Stimulated activated CD4-positive, alpha-beta T cell treated with anti-CD3 and anti-CD28 coated beads, TNF-alpha, amount 100 ng/mL, for 1 hour (primary cell): ENCODE measurements at places on chromosomes 7 and 10.

GRCh38 chr10:47368431-47369180 is 15.5 kb downstream of the ZNF488 start:
- DNase-seq = no peak

DNA sequence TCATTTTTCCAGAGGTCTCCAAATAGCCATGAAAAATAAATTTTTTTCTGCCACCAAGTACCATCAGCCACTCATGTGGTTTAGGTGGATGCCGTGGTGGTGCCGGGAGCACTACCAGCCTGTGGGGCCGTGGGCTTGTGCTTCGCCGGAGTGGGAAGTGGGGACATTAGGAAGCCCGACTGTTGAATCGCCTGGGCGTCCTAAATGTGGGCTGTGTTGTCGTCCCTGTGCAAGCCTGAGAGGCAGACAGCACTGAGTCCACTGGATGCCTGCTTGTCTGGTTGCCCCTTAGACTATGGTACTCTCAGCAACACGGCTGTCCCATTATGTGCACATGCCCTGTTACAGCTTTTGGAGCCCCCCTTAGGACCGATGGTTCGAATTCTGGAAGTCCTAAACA is 59.9 kb downstream of the MGMT start:
- no peak for DNase-seq

GRCh38 chr7:128114806-128115205 is 83.6 kb upstream of the LRRC4 start:
- DNase-seq = no peak

- DNase-seq = no peak
These were observed 87.4 kb downstream of the ELAPOR2 start for GRCh38 chr7:86972072-86972471.

DNA sequence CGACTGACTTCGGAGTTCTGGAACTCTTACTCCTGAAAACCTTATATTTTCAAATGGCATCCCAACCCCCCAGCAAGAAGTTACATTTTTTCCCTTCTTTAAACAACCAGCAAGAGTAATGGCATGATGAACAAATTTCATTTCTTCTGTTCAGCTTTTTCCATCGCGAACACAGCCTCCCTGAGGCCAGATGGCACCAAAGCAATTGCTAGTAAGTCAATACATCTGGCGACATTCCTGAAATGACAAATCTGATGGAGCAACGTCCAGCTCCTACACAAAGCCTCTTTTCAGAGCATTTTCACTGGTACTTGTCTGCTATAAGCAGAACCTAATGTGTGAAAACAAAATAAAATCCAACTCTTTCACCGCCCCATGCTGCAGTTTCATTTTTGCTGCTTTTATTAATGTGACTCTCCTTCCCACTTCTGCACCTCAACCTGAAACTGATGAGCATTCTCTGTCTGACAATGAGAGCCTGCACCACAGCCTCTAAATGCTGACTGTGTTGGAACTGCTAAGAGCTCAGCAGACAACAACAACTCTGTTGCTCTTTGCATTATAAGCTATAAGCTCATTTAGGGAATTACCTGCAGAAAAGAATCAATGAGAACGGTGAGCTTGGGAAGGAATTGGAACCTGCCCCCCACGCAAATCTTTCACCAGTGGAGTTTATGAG is 229.8 kb downstream of the FGFR2 start:
- no peak for DNase-seq

DNA sequence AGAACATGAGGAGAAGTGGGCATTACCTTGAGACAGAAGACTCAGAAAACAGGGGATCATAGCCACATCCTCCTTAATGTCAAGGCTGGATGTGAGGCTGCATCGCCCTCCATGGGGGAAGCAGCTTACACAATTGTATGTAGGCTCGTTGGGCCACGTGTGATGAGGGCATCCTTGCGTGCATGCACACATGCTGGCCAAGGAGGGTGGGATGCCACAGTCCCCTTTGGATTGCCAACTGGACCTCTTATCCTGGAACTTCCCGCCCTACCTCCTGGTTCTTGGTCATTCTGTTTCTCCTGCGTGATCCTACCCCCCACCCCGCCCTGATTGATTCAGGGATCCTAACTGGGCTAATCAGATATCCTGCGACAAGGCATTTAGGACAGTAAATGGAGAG is 102.0 kb downstream of the PRKAG2 start:
- no peak for DNase-seq

GRCh38 chr7:149783386-149784250 is 10.2 kb upstream of the ZNF467 start:
- no peak for DNase-seq

- DNase-seq = peak; percentile 79
These were observed at the start of gene CCNY for GRCh38 chr10:35336084-35336831. Gene CCNY (plus strand): TSS chr10:35336509. CDS start chr10:35337054, 545 bp downstream.

- no peak for DNase-seq
These were observed 48.3 kb downstream of the ITIH5 start for GRCh38 chr10:7618461-7618860.

DNA sequence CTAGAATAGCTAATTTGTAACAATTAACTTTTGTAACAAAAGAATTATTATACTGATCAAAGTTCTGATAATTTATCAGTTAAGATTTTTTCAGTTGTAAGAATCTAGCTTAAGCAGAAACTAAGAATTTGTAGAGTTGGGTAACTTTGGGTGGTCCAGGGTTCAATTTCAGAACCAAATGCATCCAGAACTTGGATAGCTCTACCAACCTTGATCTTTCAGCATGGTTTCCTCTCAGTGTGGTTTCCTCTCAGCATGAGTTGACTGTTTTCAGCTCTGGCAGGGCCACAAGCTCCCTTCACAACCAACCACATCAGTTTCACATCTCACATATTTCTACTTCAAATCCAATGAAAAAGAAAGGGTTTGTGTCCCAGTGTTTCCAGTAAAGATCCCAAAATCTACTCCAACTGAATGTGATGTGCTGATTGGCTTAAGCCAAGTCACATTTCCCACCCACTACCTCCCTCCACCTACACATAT is 3.3 kb upstream of the FAS start:
- DNase-seq = no peak

DNA sequence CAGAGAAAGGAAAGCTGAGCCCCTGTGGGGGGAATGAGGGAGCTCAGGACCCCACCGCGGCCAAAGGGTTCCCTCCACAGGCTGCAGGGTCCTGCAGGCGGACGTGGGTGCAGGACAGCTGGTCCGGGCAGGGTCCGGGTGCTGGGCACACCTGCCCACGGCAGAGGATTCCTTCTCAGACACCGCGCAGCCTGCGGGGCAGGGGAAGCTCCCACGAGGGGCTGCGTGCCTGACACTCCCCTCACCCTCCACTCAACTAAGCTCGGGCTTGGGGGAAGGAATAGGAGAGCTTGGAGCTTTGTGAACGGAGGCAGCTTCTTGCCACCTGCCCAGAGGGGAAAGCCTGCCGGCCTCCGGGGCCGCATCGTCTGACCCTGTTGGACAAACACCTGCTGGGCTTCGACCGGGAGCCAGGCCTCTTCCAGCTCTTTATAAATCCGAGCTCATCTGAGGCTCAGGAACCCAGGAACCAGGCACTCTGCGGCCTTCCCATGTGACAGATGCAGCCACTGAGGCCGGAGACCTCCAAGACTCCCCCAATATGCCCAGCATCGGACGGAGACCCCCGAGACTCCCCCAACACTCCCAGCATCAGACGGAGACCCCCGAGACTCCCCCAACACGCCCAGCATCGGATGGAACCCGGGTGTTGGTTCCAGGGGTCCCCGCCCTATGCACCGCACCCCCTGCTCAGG is 97.3 kb downstream of the PDGFA start:
- no peak for DNase-seq

- no peak for DNase-seq
These were observed 97.7 kb downstream of the SH3PXD2A start for GRCh38 chr10:103757531-103758293.

DNA sequence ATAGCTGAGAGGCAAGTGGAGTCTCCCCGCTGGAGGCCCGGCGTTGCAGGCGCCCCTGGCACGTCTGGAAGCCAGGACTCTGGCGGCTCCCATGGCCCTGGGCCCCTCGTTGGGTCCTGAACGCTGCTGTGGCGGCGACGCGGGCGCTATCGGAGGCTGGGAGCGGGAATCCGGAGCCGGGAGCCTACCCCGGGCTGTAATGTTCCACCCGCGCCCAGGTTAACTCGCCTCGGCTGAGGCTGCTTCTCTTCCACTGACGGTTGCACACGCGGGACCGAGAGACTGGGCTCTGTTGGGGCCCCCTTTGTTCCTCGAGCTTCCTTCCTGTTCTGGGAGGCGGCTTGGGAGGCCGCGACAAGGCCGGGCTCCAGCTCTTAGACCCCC is 1.3 kb upstream of the HOXA5 start:
- DNase-seq = no peak

DNA sequence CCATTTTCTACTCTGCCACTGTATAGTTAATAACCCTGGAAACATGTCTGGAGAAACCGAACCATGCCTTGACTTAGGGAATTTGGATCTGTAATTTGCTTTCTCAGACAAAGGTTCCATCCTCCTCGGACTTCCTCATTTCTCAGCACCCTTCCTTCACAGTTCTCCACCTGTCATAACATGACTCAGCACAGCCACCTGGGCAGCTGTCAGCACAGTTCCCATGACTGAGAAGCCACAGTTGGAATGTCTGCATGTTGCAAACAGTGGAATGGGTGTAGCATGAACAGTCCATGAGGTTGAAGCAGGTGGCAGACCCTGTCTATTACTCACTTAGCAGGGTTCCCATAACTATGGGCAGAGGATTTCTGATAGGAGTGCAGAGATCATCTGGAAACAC is 634 bp upstream of the OR9A4 start:
- no peak for DNase-seq

DNA sequence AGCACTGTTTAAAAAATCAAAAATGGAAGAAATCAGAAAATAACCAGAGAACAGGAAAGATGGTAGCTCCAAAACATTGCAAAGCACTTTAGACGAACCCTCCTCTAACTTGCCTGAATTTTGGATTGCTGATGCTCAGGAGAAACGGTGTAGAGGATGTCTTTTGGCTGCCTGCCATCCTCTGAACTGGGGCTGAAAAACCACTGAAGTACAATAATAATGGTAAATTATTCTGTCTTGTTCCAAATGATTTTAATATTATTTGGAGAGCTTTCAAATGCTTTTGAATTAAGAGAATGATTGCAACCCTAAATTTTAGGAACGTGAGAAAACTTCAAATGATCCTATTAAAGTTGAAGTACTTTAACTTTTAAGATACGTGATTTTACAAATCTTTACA is 167.3 kb upstream of the SLC13A1 start:
- no peak for DNase-seq

- DNase-seq = no peak
These were observed 600.1 kb upstream of the STEAP1 start for GRCh38 chr7:89554209-89554608.

GRCh38 chr7:146948703-146949102 is 832.1 kb downstream of the CNTNAP2 start:
- no peak for DNase-seq

GRCh38 chr7:148772297-148773089 is 73.8 kb downstream of the CUL1 start:
- DNase-seq = no peak

DNA sequence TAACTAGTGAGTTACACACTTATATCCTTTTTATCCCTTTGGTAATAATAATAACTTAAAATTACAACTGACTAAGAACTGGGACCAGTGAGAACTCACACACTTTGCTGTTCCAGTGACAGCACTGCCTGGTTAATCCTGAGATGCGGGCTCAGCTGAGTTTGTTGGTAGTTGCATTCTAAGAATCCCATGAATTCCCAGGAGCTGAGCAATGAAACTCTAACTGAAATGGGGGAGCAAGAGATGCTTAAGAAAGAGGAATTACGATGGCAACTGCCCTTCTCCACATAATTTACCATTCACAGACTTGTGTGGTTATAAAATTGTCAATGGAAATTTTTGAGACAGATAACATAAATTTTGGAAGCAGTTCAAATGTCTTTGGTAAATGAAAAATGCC is 659.4 kb downstream of the MAGI2 start:
- DNase-seq = no peak

GRCh38 chr7:69173341-69173740 is 424.9 kb upstream of the AUTS2 start:
- DNase-seq = no peak

GRCh38 chr7:33923440-33924229 is 18.3 kb downstream of the BMPER start:
- no peak for DNase-seq

GRCh38 chr10:54470324-54470631 is 330.8 kb downstream of the PCDH15 start:
- DNase-seq = no peak

- DNase-seq = no peak
These were observed 47.3 kb downstream of the CHST3 start for GRCh38 chr10:72011468-72011867.

- no peak for DNase-seq
These were observed 87.4 kb downstream of the FOXL3 start for GRCh38 chr7:377080-378040.

- no peak for DNase-seq
These were observed 69.4 kb downstream of the CARD11 start for GRCh38 chr7:2974093-2974819.

- DNase-seq = no peak
These were observed 260.8 kb downstream of the SNX13 start for GRCh38 chr7:17679458-17679857.
